ENCODE measurements at places on chromosomes 1 and 21. TPM values are rescaled to one million over a fixed set of nuclear protein-coding genes. Genes with fewer than 3 reads are reported as not detected.
A peak's percentile ranks its signal among the peaks of the same experiment; 100 is the strongest.

Gene ATXN7L2
- total RNA-seq = 1.8 TPM

Gene RGS16
- 1.3 TPM for total RNA-seq

- no peak for DNase-seq
Observed at GRCh38 chr1:162908236-162908635, 47.3 kb upstream of the CCDC190 start.

DNA sequence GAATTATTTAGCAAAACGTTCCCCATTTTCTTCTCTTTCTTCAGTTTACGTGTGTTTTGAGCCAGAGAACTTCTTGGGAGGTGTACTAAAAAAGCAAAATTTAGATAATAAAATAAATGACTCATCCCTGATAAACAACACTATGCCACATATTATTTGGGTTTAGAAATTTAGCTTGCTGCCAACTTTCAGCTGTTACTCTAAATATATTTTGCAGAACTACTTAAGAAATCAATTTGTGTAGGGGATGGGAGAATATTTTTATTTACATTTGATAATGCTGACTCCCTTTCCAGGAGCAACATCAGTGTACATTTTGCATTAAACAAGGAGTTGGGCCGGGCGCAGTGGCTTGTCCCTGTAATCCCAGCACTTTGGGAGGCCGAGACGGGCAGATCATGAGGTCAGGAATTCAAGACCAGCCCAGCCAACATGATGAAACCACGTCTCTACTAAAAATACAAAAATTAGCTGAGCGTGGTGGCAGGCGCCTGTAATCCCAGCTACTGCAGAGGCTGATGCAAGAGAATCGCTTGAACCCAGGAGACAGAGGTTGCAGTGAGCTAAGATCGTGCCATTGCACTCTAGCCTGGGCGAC, 151.4 kb upstream of the ZRANB2 start:
- DNase-seq = no peak

Gene ANGPTL3
- total RNA-seq = not detected

Gene CFAP57
- total RNA-seq = 0.34 TPM

GRCh38 chr21:19433623-19434022, 1030.0 kb upstream of the TMPRSS15 start:
- no peak for DNase-seq

Gene KRTAP19-1
- not detected for total RNA-seq

DNA sequence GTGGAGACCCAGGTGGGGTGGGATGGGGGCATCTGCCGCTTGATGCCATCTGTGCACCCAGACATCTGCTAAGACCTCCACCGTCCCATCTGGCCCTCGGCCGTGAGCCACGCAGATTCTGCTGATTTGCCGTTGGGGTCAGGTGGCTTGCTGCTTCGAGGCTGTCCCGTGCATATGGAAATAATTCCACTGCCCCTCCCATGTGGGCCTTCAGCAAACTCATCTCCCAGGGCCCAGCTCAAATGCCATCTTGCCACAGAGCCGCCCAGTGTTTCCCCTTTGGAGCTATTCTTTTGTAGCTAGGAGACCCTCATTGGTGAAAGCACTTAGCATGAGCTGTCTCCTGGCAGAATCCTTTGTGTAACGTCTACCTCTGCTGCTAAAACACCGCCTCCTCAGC, 99.8 kb downstream of the KAZN start:
- no peak for DNase-seq

GRCh38 chr1:8814865-8815264, 2.6 kb downstream of the RERE start:
- DNase-seq = peak; percentile 15

Gene CTNNBIP1
- total RNA-seq = 62.0 TPM

DNA sequence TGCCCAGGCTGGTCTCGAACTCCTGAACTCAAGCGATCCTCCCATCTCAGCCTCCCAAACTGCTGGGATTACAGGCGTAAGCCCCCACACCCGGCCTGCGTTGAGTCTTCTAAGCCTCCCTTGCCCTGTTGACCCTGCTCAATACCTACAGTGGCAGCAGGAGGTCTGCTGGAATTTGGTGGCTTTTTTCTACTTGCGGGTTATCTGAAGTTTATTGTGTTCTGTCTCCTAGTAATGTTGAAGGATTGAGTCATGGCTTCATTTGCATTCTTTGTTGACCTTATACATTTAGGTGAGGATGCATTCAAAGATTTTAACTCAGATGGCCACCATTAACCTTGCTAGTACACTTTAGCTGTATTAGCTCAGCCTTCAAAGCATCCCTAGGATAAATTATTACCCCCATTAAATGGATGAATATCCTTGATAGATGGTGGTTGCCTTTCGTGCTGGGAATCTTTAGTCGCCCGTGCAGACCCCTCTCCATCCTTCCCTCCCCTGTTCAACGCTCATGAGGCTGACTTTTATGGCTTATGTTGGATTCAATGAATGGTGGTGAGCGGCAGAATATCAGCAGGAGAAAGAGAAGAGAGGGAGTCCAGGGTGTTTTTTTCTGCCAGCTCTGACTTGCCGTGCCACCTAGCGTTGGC, 9.7 kb upstream of the NPPB start:
- no peak for DNase-seq

DNA sequence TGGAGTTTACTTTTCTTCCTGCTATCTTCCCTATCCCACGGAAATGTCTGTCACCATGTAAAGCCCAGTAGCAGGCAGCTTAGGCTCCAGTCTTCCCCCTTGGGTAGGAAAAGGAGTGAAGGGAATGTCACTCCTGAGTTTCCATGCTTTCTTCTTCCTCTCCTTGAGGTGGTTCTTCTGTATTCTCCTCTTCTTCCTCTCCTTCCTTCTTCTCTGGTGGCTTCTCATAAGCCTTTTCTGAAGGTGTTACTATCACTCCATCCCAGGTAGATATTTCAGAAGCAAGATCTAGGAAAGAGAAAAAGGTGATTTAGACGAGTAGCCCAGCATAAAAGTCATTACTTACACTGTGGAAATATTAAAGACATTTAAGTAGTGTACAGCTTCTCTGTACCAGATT, 3.8 kb downstream of the SNAPIN start:
- DNase-seq = no peak

Gene SAMD11
- 1.4 TPM for total RNA-seq

GRCh38 chr21:38920631-38921398, 115.1 kb downstream of the ETS2 start:
- no peak for DNase-seq

Gene ZNF684
- 9.3 TPM for total RNA-seq

GRCh38 chr1:118739501-118739900, 248.6 kb downstream of the TBX15 start:
- DNase-seq = no peak

- DNase-seq = no peak
Observed at GRCh38 chr1:6476483-6476882, 10.5 kb upstream of the TNFRSF25 start.

DNA sequence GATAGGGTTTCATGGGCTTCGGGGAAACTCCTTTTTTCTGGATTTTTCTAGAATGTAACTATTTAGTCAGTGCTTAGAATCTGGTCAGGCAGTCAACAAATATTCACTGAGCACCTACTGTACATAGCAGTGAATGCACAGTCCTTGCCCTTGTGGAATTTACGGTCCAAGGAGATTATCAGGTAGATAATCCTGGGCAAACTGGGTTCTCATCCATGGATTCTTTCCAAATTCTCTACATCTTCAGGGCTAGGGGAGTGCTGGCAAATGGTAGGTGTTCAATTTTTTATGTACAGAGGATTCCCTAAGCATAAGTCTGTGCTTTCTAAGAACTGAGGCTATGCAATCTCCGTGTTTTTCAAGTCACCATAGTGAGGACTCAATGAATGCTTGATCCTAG, 140.7 kb upstream of the CD34 start:
- no peak for DNase-seq

- DNase-seq = no peak
Observed at GRCh38 chr1:87252406-87252805, 76.3 kb upstream of the LMO4 start.

GRCh38 chr1:58460469-58460868, 86.1 kb downstream of the OMA1 start:
- DNase-seq = no peak

DNA sequence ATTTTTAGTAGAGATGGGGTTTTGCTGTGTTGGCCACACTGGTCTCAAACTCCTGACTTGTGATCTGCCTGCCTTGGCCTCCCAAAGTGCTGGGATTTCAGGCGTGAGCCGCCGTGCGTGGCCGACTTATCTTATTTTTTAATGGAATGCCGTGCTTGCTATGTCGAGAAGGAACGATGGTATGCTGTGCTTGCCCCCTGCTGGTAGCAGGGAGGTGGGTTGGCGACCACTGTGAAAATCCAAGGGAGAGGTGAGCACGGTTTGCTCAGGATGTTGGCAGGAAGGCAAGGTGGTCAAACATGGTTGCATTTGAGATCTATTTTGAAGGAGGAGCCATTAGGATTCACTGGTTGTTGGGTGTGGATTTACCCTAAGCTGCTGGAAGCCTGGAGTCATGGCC, 45.8 kb upstream of the RCC2 start:
- DNase-seq = no peak

DNA sequence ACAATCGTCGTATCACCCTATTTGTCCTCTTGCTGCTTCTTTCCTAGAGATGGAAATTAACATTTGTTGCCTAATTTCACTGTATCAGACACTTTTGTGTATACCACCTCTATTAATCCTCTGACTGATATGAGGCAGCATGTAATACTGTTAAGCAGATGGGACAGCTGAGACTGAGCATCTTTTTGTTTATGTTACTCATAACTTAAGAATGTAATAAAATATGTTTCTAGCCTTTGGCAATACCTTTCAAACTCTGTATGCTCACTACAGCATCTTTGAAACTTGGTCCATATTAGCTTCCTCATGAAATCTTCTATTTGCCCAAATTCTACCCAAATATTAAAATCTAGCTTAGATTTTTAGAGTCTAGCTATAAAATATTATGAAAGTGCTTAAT, 2.3 kb downstream of the OR14K1 start:
- no peak for DNase-seq

DNA sequence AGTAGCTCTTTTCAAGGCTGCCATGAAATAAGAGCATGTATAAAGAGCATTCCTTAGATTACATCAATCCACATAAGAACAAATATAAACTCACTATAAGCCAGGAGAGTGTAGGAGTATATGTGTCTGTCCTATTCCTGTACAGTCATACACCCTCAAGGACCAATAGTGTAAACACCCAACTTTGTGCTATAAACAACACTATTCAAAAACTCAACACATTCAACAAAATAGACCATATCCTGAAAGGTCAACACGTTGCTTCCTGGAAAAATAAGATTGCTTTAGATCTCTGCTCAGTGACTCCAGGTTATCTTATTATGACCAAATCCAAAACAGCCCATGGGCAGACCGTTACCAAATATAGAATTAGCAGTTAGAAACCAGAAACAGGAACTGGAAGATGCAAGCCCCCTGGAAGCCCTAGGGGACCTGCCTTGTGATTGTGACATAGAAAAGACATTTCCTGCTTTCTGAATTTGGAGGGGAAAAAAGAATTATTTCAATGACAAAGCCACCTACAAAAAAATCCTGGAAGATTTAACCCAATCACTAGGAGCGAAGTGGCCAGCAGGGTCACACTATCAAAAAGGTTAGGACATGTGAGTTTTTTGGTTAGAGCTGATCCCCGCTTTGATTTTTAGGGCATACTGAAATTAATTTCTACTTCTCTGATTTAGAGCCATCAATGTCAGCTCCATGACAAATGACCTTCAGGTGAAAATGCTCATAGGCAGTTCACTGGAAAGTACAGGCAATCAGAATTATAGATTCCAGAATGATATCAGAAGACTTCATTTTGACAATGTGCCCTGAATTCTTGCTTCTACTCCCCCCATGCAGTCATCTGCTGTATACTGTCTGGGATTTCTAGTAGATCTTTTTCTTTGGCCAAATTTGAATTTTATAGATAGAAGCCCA, 59.9 kb downstream of the LRRC8C start:
- DNase-seq = no peak

Gene COL8A2
- 0.46 TPM for total RNA-seq

GRCh38 chr1:208643005-208643597, 398.9 kb upstream of the PLXNA2 start:
- no peak for DNase-seq

DNA sequence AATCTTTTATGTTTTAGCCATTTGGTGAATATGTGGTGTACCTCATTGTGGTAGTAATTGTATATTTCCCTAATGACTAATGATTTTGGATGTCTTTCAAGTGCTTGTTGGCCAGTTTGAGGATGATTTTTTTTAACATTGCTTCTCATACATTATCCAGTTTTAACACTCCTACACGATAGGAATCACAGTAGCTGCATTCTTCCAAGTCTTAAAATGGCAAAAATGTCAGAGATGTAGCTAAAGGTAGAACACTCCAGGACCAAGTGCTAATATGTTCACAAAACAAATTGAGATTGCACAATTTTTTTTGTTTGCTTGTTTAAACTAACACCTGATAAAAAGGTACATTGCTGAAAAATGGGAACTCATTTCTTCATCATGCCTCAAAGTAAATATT, 11.7 kb downstream of the USP25 start:
- no peak for DNase-seq

DNA sequence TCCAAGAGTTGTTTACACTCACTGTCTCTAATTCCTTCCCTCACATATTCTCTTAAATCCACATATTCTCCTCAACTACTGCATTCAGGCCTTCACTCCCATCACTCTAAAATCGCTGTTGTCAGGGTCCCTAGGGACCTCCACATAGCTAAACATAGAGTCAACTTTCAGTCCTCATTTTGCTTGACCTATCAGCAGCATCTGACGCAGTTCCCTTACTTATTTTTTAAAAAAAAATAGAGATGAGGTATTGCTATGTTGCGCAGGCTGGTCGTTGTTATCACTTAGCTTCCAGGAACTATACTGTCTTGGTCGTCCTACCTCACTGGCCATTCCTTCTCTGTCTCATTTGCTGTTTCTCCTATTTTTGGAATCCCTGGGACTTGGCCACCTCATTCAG, 11.7 kb upstream of the PLEKHO1 start:
- no peak for DNase-seq

DNA sequence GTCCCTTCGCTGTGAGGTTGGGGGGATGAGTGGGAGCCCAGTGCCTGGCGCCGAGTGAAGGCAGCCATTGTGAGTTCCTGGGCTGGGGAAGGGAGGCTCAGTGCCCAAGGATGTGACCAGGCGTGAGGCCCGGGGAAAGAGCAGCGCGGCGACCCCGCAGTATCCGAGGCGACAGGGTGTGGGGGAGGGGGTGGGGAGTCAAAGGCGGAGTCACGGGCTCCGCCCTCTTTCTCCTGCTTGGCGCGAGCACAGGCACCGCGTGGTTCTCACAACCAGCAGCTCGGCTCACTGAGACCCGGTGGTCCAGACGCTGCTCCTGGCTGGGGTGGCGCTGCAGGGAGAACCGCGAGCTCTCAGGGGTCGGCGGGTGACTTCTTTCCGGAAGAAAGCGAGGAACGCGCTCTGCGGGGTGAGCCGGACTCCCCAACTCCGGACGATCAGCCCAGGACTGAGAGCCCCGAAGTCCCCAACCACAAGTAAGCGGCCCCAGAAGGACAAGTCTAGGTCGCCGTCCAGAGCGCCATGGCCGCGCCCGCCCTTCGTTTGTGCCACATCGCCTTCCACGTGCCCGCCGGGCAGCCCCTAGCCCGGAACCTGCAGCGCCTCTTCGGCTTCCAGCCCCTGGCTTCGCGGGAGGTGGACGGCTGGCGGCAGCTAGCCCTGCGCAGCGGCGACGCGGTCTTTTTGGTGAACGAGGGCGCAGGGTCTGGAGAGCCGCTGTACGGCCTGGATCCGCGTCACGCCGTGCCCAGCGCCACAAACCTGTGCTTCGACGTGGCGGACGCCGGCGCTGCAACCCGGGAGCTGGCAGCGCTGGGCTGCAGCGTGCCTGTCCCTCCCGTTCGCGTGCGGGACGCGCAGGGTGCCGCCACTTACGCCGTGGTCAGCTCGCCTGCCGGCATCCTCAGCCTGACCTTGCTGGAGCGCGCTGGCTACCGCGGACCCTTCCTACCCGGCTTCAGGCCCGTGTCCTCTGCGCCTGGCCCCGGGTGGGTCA, at the start of gene HPDL:
HPDL (plus strand) TSS at position 269 of the 997 bp plus-strand sequence; CDS start at position 523, 254 bp downstream.
- DNase-seq = peak; percentile 74

All from heart left ventricle (tissue), 16 donors.